Spinal cord (tissue), 10 donors: ENCODE measurements at places on chromosomes 13 and 19. TPM values are rescaled to one million over a fixed set of nuclear protein-coding genes. Genes with fewer than 3 reads are reported as not detected.

DNA sequence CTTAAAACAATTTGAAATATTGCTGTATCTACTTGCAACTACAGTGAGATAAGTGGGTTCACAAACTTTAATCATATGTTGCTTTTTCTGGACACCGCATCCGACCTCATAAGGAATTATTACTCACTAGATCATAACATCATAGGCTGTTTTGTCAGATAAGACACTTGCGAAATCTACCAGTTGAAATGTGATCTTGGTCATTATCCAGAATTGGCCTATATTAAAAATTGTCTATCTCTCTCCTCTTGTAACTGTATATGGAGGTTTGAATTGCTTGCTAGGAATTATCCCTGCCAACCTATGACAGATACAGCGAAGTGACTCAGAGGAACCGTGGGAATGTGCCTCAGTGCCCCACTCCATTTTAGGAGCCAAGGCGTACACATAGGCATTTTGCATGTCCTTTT lies 117.0 kb upstream of the POSTN start:
- DNase-seq = no peak

DNA sequence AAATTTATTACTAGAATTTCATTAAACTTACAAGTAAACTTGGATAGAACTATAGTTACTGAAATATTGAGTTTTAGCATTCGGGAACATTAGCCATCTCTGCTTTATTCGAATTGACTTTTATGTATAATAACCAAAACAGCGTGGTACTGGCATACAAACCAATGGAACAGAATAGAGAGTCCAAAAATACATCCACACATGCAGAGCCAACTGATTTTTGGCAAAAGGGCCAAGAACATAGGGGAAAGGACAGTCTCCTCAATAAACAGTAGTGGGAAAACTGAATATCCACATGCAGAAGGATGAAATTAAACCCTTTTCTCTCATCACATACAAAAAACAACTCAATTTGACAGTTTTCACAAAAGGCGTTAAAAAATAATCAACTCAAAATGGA lies 84.3 kb downstream of the EPSTI1 start:
- DNase-seq = no peak

GRCh38 chr19:38290631-38291147 lies 13.4 kb upstream of the C19orf33 start:
- DNase-seq = no peak

DNA sequence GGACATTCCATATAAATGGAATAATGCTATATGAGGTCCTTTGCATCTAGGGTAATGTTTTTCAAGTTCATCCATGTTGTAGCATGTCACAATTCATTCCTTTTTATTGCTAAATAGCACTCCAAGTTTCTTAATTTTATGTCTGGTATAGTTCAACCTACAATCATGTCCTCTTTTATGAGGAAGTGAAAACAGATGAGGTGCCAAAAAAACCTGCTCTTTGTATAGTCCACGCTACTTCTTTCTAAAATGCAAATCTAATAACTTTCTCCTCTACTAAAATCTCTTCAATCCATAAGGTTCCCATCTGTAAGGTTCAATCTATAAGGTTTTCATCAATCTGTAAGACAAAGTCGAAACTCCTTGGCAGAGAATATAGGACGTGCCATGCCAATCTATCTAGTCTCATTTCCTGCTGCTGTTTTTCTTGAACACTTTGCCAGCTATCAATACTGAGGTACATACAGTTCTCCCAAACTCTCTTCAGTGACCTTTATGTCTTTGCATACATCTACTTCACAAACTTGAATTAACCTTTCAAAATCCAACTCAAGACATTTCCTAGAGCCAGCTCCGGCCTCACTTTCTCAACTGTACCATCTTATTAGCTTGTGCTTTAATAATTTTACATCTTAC lies 33.7 kb downstream of the INTS6 start:
- DNase-seq = no peak

- no peak for DNase-seq
These were observed 7.3 kb upstream of the CYP2A7 start for GRCh38 chr19:40889366-40889765.

DNA sequence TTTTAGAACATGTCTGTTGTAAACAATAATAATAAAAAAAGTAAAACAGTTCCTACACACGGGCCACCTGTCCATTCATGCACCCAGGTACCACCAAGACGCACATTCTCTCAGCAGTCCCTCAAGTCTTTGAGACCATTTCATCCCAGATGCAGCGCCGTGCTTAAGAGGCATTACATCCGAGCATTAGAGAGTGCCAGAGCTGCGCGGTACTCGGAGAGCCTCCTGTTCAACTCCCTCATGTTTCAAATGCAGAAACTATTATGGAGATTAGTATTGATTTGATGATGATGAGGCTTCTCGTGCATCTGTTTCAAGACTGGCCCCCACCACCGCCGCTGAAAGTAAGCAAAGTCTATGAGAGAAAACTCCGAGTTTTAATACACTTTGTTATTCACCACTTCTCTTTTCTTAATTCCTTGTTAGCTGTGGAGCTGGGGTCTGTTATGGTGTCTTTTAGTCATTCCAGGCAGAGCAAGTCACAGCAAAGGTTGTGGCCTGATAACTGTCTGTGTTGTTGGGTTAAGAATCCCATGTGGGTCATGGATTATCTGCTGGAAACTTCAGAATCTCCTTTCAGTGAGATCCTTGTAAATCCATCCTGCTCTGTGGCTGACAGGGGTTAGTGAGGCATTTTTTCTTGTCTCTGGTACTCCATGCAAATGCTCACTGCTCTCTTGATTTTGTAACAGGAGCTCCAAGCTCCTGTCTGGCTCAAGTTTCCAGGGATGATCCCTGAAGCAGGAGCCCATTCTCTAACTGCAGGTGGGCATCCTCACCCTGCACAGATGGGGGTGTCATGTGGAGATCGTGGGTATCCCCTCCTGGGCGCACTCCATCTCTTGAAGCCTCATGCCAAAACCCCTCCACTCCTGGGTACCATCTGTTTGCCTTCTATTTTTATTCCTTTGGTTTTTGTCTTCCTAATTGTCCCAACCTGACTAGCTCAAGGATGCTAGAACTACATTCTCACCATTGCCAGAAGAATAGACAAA lies 74.9 kb upstream of the MTIF3 start:
- DNase-seq = peak; percentile 21

- DNase-seq = no peak
These were observed 143.6 kb upstream of the SERP2 start for GRCh38 chr13:44230071-44230470.

- no peak for DNase-seq
These were observed 210.8 kb downstream of the OXGR1 start for GRCh38 chr13:96783511-96783910.

DNA sequence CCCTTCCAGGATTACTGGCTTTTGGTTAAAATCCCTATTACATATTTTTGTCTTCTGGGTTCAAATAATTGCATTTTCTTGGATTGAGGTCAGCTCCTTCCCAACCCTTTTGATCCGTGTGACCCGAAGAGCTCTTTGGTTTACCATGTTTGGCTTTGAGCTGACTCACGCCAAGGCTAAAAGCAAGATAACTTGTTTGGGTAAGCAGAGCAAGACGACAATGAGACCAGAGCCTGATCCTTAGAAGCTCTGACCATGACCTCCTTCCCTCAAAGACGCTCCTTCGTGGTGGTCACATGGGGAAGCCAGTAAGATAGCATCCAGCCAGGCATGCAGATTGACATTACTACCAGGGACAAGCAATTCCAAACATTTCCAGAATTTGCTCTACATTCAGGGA lies 153.8 kb downstream of the DCT start:
- no peak for DNase-seq

DNA sequence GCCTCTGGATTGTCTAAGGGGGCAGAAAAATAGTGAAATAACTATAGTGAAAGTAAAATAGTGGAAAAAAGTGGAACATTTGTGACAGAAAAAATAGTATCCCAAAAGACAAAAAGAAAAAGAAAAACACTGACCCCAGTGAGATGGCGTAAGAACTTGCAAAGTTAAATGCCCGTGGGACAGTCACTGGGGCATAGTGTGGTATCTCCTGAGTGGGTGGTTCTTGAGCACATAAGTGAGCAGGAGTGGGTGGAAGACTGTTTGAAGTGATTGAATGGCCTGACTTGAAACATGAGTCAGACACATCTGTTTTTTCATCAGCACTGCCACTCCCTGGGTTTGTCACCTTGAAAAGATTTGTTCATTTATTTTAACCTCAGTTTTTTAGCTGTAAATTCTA lies 2.5 kb downstream of the ZNF430 start:
- no peak for DNase-seq

DNA sequence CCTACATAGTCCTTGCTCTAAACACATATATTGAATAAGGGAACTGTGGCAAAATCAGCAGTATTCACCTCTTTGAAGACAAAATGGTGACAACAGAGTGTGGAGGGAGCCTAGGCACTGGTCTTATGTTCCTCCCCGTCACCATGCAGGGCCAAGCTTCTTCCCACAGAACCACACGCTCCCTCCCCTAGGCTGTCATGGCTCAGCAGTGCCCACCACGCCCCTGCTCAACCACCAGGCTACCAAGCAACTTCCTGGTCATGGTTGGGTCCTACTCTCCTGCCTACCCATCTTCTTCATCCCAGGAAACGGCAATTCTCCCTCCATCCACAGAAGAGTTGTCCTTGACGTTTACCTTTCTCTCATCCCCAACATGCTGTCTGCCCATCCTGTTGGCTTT lies 126.1 kb downstream of the CRYL1 start:
- no peak for DNase-seq

Gene SRRM5
- 2.5 TPM for polyA plus RNA-seq

Gene SIGLEC7
- polyA plus RNA-seq = 0.60 TPM

Gene SLITRK5
- 10.7 TPM for polyA plus RNA-seq

Gene ERFL
- polyA plus RNA-seq = 0.78 TPM

Gene RFPL4A
- polyA plus RNA-seq = not detected

Gene PRR19
- 6.4 TPM for polyA plus RNA-seq
